Stimulated activated CD4-positive, alpha-beta T cell treated with anti-CD3 and anti-CD28 coated beads, TNF-alpha, amount 100 ng/mL, for 24 hours (primary cell): ENCODE measurements at places on chromosomes 3 and 15.

DNA sequence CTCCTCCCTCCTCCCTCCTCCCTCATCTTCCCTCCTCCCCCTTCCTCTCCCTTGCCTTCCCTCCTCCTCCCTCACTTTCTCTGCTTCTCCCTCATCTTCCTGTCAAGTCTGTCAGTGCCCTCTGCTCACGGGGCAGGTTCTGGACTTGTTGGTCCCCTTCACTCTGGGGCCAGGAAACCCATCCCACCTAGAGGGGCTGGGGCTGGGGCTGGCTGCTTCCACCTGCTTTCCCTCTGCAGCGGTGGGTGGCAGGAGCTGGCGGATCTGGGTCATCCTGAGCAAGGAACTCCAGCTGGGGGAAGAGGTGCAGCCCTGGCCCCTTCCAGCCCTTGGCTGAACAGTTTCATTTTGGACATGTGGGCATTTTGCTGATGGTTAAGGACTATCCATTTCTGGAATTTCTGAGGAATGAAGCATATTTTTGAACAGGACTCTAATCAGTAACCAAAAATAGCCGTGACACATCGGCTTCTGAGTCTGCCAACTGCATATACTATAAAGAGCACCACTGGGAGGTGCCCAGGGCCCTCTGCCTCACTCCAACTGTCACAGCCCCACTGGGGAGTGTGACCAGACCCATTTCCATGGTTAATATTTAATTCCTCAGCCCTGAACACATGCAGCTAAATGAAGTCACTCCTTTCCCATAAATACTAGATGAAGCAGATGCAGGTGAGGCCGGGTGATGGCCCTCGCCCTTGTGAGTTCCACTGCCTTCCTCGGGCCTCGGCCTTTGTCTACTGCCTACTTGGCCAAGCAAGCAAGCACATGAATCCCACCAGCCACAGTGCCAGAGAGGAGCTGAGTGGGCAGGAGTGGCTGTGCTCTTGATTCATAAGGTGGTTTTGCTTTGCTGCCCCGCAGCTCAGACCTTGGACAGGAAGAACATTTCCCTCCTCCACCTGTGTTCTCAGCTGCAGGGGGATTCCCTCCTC, 39.8 kb downstream of the CHDH start:
- no peak for DNase-seq

GRCh38 chr15:34984889-34985630, 3.0 kb downstream of the ZNF770 start:
- no peak for DNase-seq

GRCh38 chr3:97647441-97647982, 117.0 kb upstream of the ARL6 start:
- no peak for DNase-seq

- DNase-seq: no peak
Measured at GRCh38 chr3:157786211-157786610, 283.0 kb upstream of the VEPH1 start.

- no peak for DNase-seq
Measured at GRCh38 chr3:16460273-16460672, 53.2 kb downstream of the RFTN1 start.

GRCh38 chr3:45269952-45270351, 43.9 kb upstream of the TMEM158 start:
- no peak for DNase-seq

DNA sequence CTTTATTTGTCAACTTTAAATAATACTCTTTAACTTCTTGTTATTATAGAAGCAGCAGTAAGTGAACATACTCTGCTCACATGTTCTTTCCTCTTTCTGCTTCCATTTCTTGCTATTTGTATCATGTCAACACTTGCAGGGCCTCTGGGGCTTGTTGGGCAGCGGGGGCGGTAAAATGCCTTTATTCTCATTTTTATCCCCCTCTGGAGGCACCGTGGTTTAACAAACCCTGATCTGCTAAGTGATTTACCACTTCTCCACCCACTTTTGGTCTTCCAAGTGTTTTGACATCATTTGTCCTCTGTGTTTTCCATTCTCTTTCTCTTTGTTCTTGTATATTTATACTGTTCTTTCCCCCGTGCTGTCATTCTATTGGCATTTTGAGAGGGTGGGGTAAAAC, 33.9 kb downstream of the SCN10A start:
- no peak for DNase-seq

DNA sequence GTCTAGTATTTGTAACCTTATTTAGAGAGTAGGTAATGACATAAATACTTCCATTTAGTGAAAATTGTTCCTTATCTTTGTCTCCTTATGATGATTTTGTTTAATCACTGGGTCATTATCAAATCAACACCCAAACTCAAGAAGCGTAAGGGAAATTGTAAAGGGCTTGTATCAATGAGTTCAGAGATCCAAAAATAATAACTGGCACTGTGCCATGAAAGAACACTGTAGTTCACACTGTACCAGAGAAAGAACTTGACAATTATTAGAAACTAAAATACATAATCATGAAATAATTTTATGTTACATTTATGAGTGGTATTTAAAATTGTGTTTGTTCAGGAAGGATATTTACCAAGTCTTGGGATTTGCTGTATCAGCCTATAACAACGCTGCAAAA, 895.4 kb downstream of the FHIT start:
- no peak for DNase-seq

GRCh38 chr3:11919390-11919789, 72.7 kb upstream of the TAMM41 start:
- DNase-seq: no peak

GRCh38 chr15:45829336-45830153, 194.7 kb downstream of the SQOR start:
- no peak for DNase-seq

DNA sequence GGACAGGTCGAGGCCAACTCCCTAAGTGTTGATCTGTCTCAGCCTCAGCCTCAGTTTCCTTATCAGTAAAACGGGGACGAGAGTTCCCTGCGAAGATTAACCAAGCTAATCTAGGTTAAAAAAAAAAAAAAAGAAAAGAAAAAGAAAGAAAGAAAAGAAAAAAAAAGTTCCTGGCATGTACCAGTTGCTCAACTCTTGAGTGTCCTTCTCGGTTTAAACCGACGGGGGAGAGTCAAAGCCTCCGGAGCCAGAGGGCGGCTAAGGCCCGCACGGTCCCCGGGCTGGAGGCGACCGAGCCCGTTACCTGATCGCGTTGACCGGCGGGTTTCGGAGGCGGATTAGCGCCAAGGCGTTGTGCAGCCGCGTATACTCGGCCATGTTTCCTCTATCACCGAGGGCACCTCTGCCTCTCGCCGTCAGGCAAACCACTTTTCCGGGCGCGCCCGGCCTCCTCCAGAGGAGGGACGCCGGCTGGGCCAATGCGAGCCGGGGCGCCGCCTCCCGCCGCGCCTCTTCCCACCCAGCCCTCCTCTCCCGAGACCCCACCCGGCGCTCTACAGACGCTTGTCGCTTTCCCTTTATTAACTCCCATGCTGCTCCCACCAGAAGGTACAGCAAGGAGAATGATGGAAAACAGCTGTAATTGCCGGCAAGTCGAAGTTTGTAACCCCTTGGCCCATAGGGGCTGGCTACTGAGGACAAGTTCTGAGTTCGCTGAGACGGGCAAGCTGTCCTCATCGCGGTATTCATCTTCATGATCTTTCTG, at the start of gene EHHADH:
EHHADH (minus strand) TSS at position 405 of the 766 bp plus-strand sequence; CDS start at position 378, 27 bp downstream.
- no peak for DNase-seq

DNA sequence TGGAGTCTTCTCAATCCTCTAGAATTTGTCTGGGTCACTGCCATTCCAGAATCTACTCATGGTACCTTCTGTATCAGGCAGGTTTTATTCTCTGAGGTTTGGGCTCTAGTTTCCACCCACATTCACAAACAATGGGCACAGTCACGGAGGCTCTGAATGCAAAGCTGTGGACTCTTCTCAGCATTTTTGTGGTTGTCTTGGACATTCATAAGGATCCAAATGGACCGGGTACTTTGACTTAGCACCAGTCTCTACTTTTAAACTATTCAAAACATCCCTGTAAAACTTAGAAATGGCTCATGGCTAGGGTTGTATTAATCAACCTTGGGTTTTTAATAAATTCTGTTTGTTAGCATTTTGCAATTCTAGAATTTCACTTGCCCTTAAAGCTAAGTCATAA, 277.9 kb upstream of the THBS1 start:
- DNase-seq: no peak

DNA sequence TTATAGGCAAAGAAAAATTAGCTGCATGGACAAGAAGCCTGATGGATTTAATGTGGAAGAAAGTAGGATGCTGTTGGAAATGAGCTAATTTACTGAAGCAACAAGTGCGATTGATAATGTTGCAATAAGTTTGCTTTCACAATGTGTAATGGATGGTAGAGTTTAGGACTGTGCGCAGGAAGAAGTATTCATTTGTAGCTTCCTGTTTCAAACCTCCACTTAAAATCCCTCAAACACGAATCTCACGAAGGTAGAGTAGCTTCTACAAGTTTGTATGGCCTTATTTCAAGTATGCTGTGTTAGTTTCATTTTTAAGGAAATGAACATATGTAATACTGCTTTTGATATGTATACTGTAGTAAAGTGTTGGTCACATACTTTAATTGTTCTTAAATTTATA, 42.3 kb downstream of the KCNH8 start:
- no peak for DNase-seq

DNA sequence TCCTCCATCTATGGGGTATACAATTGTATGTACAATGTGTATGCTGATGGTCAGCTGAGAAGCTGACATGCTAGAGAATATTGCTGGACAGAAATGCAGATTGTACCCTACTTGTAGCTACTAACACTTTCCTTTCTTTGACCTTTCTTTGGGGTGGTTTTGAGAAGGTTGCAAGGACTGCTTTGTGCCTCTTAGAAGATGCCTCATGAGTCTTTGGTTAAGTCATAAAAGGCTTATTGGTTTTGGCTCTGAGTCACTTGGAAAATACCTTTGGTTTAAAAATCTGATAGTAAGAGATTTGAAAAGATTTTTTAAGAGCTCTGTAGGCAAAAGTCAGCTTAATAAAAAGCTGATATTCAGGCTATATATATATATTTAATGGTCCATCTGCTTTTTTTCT, 71.5 kb downstream of the ZMAT3 start:
- DNase-seq: no peak

GRCh38 chr3:196272826-196273225, 14.7 kb downstream of the PCYT1A start:
- no peak for DNase-seq
